Renal pelvis (tissue), 12 donors: ENCODE measurements at places on chromosomes 12 and 14. TPM values are rescaled to one million over a fixed set of nuclear protein-coding genes. Genes with fewer than 3 reads are reported as not detected.

Gene GDF11
- 23.9 TPM for polyA plus RNA-seq

Gene GLI1
- 20.2 TPM for polyA plus RNA-seq

Gene MDGA2
- 2.6 TPM for polyA plus RNA-seq

Gene USP44
- polyA plus RNA-seq = 2.2 TPM

Gene SERPINA3
- 0.14 TPM for polyA plus RNA-seq

Gene FBLN5
- 141 TPM for polyA plus RNA-seq

Gene CALCOCO1
- polyA plus RNA-seq = 142 TPM

Gene DEPDC4
- 5.4 TPM for polyA plus RNA-seq

Gene FGD4
- 21.2 TPM for polyA plus RNA-seq

Gene ZNF891
- 8.6 TPM for polyA plus RNA-seq
